Psoas muscle (tissue), 8 donors: ENCODE measurements at places on chromosomes 4 and X. TPM values are rescaled to one million over a fixed set of nuclear protein-coding genes. Genes with fewer than 3 reads are reported as not detected.
A peak's percentile ranks its signal among the peaks of the same experiment; 100 is the strongest.

DNA sequence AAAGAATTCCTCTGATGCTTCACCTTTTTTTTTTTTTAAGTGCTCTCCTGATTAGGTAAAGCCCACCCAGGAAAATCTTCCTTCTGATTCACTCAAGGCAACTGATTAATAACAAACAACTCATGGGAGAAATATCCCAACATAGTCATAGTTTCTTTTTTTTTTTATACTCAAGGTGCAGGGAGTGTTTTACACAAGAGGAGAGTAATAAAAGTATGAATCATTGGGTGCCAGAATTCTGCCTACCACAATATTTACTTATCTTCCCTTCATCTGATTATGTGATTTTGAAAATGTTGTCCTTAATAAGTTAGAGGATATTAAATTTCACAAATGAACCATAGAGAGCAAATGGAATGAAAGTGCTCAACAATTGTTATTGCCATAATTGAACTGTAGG, 329.9 kb downstream of the TECRL start:
- no peak for DNase-seq

DNA sequence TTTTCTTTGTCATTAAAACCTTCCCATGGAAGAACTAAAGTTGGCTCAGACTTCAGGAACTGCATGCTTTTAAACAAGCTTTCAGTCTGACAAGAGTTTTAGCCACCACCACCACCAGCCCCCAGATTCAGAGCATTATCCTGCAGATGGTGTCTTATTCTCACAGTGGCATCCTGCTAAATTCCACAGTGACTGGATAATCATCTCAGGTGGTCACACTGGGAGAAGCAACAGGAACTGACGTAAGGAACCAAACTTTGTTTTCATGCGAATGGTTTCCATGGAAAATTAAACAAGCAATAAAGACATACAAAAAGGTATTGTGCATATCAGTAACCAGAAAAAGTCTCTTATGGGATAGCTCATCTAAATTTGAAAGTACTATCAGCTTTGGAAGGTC, 370.7 kb downstream of the FBXW7 start:
- no peak for DNase-seq

DNA sequence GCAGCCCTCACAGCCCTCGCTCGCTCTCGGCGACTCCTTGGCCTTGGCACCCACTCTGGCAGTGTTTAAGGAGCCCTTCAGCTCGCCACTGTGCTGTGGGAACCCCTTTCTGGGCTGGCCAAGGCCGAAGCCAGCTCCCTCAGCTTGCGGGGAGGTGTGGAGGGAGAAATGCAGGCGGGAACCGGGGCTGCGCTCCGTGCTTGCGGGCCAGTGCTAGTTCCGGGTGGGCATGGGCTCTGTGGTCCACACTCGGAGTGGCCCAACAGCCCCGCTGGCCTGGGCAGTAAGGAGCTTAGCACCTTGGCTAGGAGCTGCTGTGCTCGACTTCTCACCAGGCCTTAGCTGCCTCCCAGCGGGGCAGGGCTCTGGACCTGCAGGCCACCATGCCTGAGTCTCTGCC, 192.6 kb downstream of the COX18 start:
- no peak for DNase-seq

DNA sequence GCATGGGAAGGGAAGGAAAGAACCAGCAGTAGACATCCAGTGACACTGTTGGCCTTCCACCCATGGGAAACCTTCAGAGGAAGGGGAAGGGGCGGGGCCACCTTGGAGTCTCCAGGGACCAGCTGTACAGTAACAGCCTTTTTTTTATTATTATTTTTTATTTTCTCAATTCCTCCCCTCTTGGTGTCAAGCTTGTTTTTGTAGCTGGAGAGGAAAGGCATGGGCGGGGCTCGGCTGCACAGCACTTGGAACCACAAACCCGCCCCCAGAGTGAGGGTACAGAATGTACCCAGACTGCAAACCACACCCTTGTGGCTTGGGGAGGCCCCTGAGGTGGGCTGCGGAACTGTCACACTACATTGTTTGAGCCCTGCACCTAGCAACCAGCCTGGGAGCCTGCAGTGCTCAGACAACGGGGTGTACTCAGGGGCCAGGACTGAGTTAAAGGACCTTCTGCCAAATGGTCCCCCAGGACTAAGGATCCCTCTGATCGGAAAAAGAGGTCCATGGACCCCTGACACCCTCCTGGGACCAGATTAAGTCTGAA, 45.7 kb downstream of the PRPS1 start:
- peak; percentile 93 for DNase-seq

The ADGRA3 gene
- 19.0 TPM for total RNA-seq

DNA sequence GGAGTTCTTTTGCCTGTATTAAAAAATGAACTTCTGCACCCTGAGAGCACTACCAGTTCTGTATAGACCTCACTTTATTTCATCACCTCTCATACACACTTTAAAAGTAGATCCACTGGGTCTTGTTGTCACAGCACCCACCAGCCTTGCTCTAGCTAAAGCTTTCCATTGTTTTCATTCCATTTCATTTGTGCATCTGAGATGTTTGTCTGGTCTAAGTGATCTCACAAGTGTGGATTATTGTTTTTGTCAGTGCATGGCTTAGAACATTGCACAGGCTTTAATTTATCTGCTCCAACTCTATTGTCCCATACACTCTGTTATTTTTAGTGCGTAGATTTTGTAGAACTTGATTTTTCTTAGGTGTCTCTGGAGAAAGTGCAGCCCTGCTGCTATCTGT, 1157.5 kb upstream of the PABPC4L start:
- no peak for DNase-seq

The MGAT4D gene
- not detected for total RNA-seq

DNA sequence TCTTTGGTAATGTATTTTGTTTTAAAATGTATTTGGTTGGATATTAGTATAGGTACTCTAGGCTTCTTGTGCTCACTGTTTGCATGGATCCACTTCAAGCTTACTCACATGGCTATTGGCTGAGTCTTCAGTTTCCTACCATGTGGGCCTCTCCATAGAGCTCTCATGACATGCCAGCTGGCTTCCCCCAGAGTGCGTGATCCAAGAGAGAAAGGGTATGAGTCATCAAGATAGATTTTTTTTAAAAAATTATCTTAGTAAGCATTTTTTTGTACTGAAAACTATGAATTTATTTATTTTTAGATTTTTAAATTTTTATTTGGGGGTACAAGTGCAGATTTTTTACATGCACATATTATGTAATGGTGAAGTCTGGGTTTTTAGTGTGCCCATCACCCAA, 219.1 kb upstream of the AMOT start:
- no peak for DNase-seq

DNA sequence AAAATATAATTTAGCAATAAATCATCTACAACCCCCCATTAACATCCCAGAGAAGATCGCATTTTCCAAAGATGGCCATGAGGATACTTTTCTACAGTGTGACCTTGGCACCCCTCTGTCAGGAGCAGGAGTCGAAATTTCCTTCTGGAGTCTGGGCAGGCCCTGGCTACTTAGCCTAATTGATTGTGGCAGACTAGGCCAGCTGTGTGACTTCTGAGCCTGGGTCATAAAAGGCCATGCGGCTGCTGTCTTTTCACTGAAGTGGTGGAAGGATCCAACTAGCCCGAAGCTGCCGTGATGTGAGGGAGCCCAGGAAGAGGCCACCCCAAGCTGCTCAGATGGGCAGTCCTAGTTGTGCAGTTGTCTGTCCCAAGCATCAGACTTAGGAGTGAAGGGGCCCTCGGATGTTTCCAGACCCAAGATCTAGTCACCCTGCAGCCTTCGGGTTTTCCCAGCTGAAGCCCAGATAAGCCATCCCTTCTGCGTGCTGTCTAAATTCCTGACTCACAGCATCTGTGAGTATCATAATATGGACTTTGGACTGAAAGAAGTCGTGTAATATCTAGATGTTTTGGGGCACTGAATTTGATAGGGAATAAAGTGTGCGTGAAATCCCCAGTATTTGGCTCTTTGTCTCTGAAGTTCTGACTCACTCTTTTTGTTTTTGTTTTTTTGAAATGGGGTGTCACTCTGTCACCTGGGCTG, 21.0 kb downstream of the PDK3 start:
- no peak for DNase-seq

- DNase-seq = no peak
Measured at GRCh38 chr4:66091786-66092185, 421.5 kb upstream of the EPHA5 start.

GRCh38 chr4:184937745-184938144, 80.5 kb upstream of the HELT start:
- no peak for DNase-seq

DNA sequence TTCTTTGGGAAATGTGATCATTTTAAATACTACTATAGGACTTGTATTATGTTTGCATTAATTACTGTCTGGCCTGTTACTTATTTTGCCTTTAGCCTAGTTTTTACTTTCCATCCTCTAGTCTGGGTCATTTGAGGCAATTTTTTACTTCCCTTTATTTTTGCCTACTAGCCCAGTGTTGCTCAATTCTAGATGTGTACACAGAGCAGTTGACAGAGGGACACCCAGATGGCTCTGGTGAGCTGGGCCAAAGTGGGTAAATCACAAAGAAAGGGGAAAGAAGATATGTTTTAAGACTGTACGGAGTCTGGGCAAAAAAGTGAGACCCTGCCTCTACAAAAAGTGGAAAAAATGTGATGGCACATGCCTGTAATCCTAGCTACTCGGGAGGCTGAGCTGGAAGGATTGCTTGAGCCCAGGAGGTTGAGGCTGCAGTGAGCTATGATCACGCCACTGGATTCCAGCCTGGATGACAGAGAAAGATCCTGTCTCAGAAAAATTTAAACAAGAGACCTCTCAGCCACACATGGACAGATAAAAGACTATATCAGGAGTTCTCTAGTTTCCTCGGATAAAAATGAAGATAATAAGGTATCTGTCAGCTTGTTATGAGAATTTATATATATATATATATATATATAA, 35.7 kb downstream of the APOO start:
- no peak for DNase-seq

DNA sequence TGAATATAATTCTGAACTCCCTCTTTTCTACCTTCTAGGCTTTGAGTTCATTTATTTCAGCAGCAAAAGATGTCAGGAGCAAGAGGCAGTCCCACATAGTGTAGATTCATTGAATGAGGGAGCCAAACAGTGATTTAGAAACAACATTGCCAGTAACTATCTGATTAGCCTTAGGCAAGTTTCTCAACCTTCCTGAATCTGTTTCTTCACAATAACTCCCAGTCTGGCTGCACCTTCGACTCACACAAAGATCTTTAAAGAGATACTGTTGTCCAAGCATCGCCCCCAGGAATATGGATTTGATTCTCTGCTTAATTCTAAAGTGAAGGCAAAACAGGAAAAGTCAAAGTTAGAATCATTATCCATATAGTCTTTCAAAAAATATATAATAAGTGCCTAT, 1026.2 kb downstream of the DMD start:
- no peak for DNase-seq

The SH3D19 gene
- 33.6 TPM for total RNA-seq

GRCh38 chr4:53640576-53641453, 49.5 kb upstream of the LNX1 start:
- DNase-seq = no peak

- no peak for DNase-seq
Measured at GRCh38 chr4:183329954-183330742, 7.9 kb upstream of the CLDN24 start.
